ENCODE measurements at places on chromosomes 3 and 15. TPM values are rescaled to one million over a fixed set of nuclear protein-coding genes. Genes with fewer than 3 reads are reported as not detected.

NR1I2 gene
- total RNA-seq, result under 0.01 TPM

NDN gene
- total RNA-seq, result 47.7 TPM

DNA sequence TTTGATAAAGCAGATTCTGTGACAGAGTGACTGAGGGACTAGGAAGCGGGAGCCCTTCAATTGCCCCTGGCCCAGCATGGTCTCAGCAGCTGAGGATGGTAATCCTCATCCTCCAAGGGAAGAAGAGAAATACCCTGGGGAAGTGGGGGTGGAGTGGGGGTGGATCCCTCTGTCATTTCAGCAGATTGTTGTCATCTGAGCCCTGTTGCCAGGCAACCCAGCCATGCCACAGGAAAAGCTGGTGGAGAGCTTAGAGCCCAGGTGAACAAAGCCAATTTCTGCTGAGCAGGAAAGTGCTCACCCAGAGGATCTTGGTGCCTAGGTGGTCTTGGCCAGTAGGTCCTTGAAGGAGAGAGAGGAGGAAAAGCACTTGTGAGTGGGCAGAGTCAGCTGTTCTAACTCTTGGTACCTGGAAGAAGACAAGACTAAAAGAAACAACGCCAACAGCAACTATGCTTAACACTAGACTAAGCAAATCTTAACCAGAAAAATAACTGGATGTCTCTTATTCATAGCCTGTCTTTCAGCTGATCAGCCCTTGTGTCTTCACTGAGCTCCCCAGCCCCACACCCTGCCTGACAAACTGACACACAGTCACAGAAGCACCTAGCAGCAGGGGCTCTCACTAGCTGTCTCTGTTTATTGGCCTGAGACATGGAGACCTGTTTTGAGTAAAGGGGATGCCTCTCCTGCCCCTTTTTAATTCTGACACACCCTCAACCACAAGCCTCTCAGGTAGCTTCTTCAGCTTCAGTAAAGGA, 40.1 kb upstream of the DCLK3 start:
- no peak for DNase-seq

- no peak for DNase-seq
Observed at GRCh38 chr3:5192571-5193365, 5.3 kb downstream of the EDEM1 start.
